ENCODE measurements at places on chromosomes 4 and X. TPM values are rescaled to one million over a fixed set of nuclear protein-coding genes. Genes with fewer than 3 reads are reported as not detected.

Gene TCEAL7
- total RNA-seq = 1.8 TPM

Gene EOLA2
- 35.0 TPM for total RNA-seq

Gene SSX4
- total RNA-seq = not detected

- DNase-seq = no peak
Measured at GRCh38 chrX:7164174-7164573, 16.2 kb upstream of the PUDP start.

DNA sequence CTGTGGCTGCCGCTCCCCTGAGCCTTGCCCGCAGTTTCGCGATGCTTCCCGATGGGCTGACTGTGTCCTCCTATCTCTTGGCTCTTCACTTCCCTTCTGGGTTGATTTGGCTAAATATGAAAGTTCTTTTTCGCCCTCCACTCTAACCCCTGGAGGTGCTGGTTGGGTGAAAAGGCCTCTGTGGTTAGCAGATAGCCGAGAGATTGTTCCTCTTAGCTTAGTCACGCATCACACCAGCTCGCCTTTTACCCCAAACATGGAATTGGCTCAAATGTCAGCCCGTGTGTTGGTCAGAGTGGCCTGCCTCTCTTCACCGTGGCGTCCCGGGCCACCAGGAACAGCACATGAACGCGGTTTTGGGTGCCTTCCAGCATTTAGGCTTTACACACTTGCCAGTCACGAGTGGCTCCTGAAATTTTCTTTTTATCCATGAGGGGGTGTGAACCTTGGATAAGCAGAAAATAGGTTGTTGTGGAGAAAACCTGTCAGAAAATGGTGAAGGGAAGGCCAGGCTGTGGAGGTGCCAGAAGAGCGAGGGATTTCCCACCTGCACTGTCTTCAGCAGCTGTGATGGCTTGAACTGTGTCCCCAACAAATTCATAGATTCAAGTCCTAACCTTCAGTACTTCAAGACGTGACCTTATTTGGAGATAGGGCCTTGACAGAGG lies 8.9 kb downstream of the CLCN4 start:
- DNase-seq = no peak

Measured in upper lobe of left lung (tissue), 6 donors.